Ureter (tissue), 1 donor: ENCODE measurements at places on chromosomes 13 and 19.

DNA sequence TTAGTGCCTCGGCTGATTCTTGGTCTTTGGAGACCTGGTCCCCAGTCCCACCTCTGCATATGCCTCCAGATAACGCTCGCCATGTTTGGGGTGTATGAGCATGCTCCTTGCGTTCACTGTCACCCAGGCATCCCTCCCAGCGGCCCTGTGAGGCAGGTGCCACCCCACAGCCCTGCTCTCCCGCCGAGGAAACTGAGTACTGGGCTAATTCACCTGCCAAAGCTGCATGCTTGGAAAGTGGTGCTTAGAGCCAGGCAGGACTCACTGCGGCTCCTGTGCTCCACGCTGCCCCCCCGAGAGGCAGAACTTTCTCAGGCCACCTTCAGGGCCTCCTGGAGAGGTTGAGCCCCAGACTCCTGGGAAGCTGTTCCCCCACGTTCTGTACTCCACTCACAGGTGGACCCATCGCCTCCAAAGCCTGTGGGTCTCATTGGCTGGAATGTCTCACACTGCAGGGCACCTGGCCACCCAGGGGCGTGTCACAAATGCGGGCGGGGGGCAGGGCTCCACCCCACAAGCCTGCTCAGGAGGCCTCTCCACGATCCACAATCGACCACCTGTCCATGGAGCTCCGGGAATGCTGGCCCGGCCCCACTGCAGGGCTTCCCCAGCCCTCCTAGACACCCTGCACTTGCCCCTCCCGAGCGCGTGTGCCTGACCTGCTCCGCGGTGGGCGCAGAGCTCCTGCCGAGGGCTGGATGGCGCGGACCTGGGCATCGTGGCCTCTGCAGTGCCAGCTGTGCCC is 64.6 kb downstream of the ATP11A start:
- DNase-seq: no peak

- DNase-seq: no peak
Measured at GRCh38 chr13:85659493-85659892, 139.7 kb downstream of the SLITRK6 start.

DNA sequence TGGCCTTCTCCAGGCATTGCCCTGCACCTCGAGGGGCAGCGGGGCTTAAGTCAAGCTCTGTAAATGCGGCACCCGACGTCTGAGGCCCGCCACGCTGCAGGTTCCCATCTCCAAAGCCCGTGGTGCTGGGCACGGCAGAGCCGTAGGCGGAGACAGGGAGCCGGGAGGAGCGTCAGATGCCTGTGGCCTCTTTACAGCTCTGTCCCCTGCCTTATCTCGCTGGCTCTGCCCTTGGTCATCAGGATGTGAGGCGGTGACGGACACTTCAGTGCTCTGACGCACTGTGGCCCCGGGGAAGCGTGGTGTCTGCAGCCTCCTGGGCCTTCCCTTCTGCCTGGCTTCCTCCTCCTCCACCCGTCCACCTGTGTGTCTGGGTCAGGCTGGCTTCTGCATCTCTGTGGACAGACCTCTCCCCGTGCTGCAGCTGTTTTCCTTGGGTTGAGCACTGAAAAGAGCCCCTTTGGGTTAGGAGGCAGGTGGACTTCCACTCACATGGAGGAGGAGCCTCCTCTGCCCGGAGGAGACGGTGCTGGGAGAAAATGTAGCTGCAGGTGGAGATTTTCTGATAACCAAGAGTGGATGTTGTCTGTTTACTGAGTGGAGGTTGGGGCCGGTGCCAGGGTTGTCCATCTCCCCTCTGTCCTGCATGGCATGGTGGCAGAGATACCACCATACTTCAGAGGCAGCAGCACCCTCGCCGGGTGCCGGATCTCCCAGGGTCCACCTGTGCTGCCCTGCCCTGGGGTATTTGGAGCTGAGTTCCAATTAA is 14.6 kb downstream of the MCF2L start:
- DNase-seq: no peak

DNA sequence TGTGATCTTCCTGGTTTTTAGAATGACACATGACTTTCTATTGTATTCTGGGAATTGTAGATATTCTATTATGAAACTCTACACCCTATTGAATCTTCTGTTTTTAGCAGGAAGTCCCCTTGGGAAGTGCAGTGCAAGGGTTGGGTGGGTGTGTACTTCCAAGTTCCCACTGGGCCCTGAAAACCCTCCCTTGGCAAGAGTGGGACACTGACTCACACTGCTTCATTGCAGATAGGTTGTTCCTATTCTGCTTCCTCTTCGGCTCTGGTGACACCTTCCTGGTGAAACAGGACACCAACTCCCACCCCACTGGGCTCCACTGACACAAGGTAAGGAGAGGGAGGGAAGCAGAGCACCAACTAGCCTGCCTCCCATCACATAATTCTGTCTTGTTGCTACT is 121.8 kb downstream of the KCTD12 start:
- peak; percentile 53 for DNase-seq
